ENCODE measurements at places on chromosomes 3 and 15. TPM values are rescaled to one million over a fixed set of nuclear protein-coding genes. Genes with fewer than 3 reads are reported as not detected.
A peak's percentile ranks its signal among the peaks of the same experiment; 100 is the strongest.

GRCh38 chr3:168250415-168250861, 154.7 kb upstream of the GOLIM4 start:
- no peak for DNase-seq

DNA sequence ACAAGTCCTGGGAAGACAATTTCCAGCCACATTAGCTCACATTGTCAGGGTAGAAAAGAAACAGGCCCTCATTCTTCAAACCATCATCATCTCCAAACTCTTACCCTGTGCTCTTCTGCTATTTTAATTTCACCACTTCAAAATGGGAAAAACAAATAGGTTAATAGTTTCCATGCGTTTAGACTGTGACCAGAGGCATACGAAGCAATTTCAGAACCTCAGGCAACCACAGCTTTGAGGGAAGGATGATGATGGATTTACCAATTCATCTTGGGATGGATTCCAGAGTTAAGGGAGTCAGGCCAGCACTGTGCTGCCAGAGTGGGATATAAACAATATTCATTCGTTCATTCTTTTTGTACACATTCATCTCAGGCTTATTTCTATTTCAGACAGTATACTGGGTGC, 307.8 kb upstream of the TPRG1 start:
- DNase-seq: peak; percentile 68

DNA sequence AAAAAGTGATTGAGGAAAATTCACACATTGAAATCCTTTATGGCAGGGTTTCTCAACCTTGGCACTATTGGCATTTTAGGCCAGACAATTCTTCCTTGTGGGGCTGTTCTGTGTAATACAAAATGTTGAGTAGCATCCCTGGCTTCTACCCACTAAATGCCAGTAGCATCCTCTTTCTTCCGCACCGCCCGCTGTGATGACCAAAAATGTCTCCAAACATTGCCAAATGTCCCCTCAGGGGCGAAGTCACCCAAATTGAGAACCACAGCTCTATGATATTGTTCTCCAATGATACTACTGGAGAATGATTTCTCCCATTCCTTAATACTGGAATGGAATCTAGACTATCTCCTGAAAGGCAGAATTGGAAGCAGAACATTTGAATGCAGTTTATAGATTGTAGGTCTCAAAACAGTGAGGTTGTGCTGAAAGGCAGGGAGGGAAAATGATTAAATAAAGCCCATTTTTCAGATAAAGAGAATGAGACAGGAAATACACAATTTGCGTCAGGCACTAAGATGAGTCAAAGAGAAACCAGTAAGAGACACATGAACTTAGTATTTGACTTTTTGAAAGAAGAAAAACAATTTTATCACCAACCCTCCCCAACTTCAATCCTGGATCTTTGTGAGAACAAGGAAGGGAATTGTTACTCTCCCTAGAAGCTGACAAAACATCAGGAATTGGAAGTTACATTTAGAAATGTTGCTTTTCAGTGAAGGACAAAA, 101.6 kb upstream of the TNIK start:
- DNase-seq: peak; percentile 30

DNA sequence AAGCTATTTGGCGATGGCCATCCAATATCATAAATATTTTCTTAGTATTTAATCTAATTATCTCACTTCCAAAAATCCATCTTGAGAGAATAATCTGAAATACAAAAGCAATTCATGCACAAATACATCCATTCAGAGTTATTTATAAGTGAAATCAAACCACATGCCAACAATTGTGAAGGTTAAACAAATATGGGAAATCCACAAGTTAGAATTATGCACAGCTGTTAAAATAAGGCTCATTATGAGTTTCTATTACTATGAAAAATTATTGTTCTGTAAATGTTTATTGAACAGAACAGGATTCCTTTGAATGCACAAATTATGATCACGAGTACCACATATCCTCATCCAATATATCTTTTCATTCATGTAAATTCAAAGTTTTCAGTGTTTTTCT, 267.7 kb downstream of the PLOD2 start:
- DNase-seq: no peak

Gene ACVR2B
- total RNA-seq: 1.8 TPM

Gene RARB
- 37.4 TPM for total RNA-seq

Data from RPMI7951 (cell line).